Astrocyte of the spinal cord (primary cell): ENCODE measurements at places on chromosomes 3 and 15.

DNA sequence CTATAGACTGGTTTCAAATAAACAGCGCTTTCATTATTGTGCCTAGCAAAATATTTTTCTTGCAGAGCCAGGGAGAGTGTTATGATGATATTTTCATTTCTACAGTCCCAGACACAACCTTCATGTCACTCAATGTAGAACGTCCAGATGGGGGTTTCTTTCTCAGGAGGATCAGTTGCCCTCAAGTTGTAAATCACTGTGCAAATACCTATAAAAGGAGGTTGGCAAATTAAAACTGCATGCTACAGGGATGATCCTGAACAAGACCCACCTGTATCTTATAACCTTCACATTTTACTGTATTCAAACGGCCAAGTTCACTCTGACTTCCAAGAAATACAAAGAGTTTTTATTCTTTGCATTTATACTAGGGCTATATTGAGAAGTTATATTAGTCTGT, 486.0 kb downstream of the EDEM1 start:
- no peak for DNase-seq

DNA sequence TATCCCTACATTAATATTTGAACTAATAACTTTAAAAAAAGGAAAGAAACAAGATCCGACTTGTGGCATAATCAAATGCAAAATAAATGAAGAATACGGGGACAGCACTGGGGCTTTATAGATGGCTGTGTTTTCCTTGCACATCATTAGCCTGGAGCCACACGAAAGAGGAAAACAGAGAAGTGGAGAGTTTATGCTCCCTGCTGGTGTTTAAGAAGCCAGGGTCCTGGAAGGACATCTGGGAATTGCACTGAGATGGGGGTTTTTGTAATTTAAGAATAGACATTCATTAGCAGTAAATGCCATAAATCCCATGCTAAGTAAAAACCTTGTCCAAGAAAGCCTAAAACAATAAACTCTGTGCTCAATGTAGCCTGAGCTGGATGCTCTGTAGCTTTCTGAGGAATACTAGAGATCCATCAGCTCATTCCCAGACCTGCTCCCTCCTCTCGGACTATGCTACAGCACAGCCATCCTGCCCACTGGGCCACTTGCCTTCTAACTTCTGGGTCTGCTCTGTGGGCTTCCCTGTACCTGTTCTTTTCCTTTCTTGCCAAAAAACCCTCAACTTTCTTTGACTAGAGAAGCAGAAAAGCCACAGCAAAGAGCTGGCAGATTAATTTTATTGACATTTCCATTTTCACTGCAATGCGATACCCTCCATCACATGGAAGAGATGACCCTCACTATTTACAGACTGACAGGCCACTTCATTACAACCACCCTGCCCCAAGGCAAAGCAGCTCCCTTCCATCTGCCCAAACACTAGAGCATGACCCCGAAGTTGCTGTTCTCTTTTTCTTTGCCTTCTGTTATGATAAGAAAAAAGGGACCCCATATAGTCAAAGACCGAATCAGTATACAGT, 62.3 kb downstream of the MEIS2 start:
- DNase-seq = no peak

DNA sequence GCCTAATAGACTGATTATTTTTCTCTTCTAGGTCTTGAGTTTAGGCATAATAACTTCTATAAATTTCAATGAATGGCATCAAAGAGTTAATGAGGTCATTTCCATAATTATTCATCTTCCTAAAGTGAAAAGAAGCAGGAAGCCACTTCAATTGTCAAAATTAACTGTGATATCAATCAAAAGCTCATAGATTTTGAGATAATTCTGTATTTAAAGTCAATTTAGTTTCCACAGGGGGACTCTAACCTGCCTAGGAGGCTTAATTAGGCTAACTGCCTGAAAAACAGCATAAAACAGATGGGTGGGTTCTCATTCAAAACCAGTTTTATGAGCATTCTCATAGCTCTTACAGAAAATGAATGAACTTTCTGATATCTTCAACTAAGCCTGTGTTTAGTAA, 177.8 kb downstream of the OTOL1 start:
- no peak for DNase-seq

- DNase-seq = no peak
These were observed 190.8 kb upstream of the FAM3D start for GRCh38 chr3:58857402-58857801.

DNA sequence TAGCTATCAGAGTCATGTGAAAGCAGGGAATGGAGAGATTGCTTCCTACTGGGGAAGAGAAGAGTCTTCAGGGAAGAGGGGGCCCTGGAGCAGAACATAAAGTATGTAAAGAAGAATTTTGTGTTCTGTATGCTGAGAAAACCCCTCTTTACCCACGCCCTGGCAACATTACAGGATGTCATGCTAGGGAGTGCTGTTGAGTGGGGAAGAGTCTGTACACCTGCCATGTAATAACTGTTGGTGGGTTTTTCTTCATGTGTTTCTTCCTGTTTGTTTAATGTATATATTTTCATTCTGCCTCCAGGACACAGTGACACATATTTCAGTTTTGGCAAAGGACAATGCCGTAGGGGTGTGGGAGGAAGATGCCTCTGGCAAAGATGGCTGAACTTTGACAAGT, 122.8 kb upstream of the LPP start:
- DNase-seq = no peak

- DNase-seq = no peak
These were observed 25.4 kb downstream of the PXK start for GRCh38 chr3:58358092-58358491.

DNA sequence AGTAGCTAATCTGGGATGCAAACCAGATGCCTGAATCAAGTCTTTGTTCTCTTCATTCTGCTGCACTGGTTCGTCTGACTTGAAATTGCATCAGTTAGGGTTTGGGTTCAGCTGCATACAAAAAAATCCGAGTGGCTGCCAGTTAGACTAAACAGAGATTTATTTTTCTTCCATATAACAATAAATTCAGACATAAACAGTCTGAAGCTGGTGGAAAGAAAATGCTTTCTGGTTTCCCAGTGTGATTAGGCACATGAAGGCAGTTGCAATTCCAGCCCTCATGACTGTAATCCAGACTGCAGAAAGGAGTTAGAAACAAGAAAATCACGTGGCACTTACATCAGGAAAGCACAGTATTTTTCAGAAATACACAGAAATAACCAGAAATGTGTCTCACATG, 930.7 kb downstream of the MCTP2 start:
- peak; percentile 75 for DNase-seq

- DNase-seq = no peak
These were observed 132.6 kb upstream of the MEF2A start for GRCh38 chr15:99433026-99433756.

DNA sequence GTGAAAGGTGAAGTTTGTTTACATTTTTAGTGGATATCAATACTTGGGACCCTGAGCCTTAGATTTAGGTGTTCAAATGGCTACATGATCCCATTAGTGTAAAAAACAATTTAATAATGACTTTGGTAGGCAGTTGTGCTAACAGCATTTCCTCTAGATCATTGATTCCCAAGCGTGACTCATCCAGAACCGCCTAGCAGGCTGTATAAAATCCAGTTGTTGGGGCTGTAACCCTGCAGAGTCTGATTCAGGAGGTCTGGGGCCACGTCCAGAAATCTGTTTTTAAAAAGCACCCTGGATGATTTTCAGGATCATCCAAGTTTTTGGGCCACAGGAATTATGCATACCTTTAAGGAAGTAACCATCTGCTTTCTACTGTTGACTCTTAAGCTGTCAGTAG, 156.4 kb downstream of the TP63 start:
- DNase-seq = peak; percentile 33

GRCh38 chr3:59339818-59340217, 290.0 kb upstream of the CFAP20DC start:
- DNase-seq = no peak

DNA sequence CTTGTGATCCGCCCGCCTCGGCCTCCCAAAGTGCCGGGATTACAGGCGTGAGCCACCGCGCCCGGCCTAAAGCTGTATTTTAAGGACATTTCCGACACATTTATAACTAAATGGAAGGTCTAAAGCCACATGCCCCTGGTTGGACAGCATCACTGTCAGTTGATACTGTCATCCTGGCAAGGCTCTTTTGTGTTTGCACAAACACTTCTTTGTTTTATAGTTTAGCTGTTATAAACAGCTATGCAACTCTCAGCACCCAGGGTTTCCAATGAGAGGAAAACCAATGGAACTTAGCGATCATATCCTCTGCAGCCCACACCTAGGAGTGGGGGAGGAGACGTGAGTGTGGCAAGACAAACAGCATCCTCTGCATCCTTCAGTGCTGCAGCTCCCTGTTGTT, 19.7 kb downstream of the NIPA1 start:
- no peak for DNase-seq

GRCh38 chr3:58141766-58142345, 68.9 kb downstream of the DNASE1L3 start:
- DNase-seq = no peak

DNA sequence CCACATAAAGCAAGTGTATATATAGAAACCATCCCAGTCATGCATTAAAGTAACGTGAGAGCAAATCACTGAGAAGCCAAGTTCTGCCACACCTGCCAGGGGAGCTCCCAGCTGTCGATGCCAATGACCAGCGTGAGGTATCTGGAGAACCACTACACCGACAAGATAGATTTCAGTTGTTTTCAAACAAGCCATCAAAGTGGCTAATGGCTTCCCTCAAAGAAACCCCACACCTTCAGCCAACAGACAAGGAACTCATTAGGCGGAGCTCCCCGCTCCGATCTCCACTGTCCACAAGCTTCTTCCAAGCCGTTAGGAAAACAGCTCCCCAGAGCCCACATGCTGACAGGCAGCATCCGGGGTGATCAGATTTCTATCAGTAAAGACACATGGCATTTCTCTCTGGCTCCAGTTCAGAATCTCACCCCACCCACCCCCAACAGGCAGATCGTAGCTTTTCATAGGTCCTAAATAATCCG, 54.2 kb upstream of the SPATA12 start:
- no peak for DNase-seq

- DNase-seq = peak; percentile 54
These were observed 1.5 kb downstream of the CYP1A1 start for GRCh38 chr15:74723754-74724334.

DNA sequence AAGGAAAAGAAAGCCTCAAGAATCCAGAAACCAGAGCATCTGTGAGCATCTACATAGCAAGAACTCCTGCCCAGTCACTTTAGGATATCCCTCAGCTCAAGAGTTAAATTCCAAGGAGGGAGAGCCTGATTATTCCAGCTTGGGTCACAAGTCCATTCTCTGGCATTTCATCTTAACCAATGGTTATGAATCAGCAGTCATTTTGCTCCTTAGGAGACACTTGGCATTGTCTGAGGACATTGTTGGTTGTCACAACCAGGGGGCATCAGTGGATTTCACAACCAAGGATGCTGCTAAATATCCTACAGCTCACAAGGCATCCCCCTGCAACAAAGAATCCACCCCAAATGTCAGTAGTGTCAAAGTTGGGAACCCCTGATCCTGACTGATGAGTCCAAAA, 51.0 kb upstream of the LMCD1 start:
- DNase-seq = no peak

DNA sequence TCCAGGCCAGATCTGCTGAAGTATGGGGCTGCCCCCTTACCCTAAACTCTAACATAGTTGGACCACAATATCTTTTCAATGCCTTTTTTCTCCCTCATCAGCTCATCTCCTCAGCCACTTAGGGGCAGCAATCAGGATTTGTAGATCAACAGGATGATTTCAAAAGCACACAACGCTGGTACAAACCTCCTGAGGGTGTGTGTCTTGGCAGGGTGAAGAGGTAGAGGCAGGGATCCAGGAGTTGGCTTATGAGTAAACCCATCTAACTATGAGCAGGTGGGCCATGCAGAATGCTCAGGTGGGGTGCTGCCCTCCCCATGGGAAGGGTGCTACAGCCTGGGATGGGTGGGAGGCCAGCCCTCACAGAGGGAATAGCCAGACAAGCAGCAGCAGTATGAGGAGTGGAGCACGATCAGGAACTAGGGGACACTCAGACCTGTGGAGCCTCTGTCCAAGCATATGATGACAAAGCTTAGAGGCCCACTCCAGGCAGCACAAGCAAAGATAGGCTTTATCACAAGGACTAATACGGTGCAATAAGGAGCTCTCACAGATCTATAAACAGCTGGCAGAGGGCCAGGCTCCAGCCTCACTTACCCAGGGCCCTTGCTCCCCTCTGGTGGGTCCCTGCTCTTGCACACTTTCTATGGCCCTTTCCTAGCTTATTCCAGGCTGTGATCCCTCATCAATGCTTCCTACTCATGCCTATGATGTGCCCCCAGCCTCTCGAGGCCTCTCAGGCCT, 32.2 kb downstream of the IL20RB start:
- DNase-seq = no peak

GRCh38 chr3:40333416-40333815, 23.9 kb downstream of the EIF1B start:
- DNase-seq = no peak

GRCh38 chr15:57069423-57069822, 151.0 kb downstream of the TCF12 start:
- DNase-seq = no peak

DNA sequence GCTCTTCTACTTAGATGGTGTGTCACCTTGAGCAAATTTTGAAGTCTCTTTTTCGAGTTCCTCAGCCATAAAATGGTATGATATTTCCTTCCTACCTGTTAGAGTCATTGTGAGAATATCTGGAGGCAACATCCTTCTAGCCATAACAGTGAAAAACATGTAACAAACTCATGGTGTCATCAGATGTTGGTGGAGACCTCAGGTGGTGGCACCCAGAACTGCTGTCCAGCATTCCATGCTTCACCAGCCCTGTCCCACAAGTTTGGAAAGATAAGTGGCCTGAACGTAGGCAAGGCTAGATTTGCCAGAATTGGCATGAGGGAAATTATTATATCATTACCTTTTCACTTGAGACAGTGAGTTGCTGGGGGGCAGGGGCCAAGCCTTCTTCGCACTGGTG, 30.4 kb downstream of the GASK1A start:
- no peak for DNase-seq

- peak; percentile 63 for DNase-seq
These were observed 47.6 kb downstream of the RAP2B start for GRCh38 chr3:153209596-153209995.

GRCh38 chr3:193499136-193499770, 55.4 kb downstream of the ATP13A4 start:
- DNase-seq = no peak

DNA sequence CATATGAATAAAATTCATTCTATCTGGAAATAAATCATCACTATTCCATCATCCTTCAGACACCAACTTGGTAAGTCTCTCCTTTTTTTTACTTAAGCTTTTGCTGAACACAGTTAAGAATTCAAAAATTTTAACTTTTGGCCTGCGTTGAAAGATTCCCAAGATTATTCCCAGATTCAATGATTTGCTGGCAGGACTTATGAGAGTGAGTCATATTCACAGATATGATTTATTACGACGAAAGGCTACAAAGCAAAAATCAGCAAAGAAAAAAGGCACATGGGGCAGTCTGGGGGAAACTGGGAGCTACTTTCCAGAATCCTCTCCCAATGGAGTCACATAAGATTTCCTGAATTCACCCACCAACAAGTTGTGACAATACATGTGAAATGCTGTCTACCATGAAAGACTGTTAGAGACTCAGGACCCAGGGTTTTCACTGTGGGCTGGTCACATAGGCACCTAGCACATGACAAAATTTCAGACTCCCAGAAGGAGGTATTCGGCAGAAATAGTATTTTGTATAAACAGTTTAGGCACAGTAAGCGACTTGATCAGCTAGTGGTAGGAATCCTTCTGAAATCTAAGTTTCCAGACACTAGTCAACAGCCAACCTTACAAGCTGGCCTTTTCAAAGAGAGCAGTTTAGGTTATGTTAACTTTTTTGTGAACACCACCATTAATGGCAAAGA, 82.1 kb downstream of the DLG1 start:
- peak; percentile 39 for DNase-seq

- DNase-seq = no peak
These were observed 165.7 kb downstream of the P3H2 start for GRCh38 chr3:189954733-189955665.
